ENCODE measurements at places on chromosomes 11 and 22.

DNA sequence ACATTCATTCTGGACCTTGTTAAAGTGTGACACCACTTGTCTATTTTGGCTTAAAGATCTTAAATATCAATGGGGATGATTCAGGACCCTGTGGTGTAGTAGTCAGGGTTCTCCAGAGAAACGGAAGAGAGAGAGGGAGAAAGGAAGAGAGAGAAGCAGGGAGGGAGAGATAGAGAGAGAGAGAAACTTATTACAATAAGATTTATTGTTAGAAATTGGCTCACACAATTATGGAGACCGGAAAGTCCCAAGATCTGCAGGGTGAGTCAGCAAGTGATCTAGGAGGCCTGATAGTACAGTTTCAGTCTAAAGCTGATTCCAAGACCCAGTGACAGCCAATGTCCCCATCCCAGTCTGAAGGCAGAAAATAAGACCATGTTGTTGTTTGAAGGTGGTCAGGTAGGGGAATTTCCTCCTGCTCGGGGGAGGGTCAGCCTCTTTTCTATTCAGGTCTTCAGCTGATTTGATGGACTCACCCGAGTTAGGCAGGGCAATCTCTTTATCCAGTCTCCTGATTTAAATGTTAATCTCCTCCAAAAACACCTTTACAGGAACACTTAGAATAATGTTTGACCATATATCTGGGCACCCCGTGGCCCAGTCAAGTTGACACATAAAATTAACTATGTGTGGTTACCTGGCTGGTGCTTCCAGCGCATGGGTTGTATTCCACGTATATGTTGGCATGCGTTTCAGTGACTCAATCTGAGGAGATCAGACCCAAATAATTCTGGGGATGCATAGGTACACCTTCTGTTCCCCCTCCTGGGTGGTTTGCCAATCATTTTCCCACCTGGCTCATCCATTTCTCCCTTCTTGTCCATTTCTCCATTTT, 1350.5 kb downstream of the TBC1D22A start:
- DNase-seq, result no peak

GRCh38 chr11:85685820-85686459, at the start of gene CCDC89:
Gene CCDC89, minus strand, starts transcription at chr11:85686195. Its CDS starts 65 bp downstream, at chr11:85686130.
- no peak for DNase-seq

DNA sequence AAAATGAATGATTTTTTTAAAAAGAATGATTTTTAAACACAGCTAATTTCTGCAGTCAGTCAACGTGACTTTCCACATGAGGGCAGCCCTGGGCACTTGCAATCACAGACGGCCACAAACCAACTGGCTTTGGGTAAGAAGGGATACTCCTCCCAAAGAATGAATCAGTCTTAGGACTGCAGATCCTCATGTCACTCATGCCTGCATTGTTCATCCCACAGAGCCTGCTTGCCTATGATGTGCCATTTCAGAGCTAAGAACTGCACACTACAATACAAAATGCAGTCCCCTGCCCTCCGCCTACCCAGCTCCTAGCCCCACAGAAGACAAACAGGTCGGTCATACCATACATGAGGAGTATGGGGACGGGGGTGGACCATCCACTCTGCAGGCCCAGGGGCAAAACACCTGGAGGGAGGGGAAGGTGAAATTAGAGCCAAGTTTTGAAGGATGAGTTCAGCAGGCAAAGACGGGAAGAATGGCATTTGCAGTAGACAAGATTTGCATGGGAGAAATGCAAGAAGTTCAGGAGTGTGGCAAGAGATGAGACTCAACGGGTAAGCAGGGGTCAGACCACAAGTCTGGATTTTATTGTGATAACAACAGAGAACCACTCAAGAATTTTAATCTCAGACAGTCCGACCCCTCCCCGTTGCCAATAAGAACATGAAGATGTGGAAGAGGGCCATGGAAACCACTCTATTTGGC, 24.7 kb downstream of the PACSIN2 start:
- DNase-seq, result no peak

DNA sequence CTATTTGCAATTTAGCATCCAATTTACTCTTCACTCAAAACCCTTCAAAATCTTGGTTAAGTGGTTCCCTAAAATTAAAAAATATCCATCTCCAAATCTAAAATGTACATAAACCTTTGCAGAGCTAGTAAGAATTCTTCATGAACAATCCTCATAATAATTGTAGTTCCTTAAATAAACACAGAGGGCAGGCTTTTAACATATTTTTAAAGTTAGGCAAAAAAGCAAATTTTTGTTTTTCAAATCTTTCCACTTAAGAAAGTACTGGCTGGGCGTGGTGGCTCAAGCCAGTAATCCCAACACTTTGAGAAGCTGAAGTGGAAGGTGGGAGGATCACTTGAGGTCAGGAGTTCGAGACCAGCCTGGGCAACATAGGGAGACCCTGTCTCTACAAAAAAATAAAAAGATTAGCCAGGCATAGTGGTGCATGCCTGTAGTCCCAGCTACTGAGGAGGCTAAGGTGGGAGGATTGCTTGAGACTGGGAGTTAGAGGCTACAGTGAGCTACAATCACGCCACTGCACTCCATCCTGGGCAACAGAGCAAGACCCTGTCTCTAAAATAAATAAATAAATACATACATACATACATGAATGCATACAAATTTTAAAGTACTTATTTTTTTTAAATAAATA, 25.1 kb upstream of the PLAAT3 start:
- no peak for DNase-seq

DNA sequence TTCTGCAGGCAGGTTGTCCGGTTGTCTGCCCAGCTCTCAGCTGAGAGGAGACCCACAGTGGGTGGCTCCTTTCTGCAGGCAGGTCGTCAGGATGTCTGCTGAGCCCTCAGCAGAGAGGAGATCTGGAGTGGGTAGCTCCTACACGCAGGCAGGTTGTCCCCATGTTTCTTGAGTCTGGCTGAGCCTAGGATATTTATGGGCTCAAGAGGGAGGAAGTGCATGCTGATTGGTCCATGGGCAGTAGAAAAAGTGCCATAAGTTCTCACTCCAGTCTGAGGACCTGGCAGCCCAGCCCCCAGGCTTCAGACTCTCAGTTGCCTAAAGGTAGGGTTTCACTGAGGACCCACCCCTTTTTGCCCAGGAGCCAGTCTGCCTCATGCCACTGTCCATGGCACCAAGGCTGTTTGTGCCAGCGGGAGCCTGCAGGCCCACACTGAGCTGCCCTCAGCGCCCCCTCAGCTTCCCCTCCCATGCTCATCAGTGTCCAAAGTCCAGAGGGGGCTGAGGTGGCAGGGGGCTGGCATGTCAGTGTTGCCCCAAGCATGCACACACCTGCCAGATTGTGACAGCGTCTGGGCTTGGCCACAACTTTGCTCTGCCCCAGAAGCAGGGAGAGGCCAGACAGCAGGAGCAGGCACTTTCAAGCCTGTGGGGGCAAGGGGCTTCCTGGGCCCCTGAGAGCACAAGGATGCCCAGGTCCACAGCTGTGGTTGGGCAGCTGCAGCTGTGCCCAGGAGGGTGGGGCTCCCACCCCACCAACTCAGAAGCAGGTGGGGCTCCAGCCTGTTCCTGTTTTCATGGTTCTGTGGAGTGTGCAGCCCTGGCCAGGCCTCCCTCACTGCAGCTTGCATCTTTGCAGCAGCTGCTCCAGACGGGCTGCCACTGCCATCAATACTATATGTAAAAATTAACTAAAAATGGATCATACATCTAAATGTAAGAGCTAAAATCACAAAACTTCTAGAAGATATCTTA, 3.8 kb upstream of the RNF141 start:
- no peak for DNase-seq

GRCh38 chr22:25942856-25943411, 200.9 kb downstream of the MYO18B start:
- no peak for DNase-seq

DNA sequence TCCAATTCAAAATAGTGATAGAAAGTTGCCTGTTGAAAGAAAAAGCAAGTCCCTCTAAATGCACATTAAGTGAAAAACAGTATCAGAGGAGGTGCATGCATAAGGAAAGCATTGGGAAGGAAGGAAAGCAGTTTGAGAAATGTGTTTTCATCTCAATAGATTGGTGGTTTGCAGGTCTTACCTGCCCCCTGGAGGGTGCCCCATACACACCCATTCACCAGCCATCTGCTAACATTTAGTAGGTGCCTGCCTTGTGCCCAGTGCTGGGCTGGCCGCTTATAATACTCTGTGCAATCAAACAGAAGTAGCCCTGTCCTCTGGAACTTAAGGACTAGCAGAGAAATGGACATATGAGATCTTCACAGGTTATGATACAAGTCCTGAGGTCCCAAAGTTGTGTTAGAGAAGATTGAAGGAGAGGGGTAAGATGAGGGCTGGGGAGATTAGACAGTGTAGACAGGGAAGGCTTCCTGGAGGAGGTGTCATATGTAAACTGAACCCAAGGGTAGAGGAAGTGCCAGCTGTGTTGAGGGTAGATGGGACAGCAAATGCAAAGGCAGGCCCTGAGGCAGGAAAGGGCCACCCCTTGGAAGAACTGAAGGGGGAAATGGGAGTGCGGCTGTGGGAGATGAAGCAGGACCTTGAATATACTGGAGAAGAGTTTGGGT, 184.2 kb downstream of the MN1 start:
- no peak for DNase-seq

GRCh38 chr11:120579611-120580031, 68.1 kb downstream of the GRIK4 start:
- DNase-seq, result no peak

- no peak for DNase-seq
Observed at GRCh38 chr11:88105951-88106350, 69.3 kb downstream of the RAB38 start.

GRCh38 chr11:65651589-65652510, 10.9 kb downstream of the RELA start:
- no peak for DNase-seq

- no peak for DNase-seq
Observed at GRCh38 chr11:112355726-112356125, 95.1 kb upstream of the PLET1 start.

- no peak for DNase-seq
Observed at GRCh38 chr11:8886322-8886721, 24.7 kb upstream of the AKIP1 start.

DNA sequence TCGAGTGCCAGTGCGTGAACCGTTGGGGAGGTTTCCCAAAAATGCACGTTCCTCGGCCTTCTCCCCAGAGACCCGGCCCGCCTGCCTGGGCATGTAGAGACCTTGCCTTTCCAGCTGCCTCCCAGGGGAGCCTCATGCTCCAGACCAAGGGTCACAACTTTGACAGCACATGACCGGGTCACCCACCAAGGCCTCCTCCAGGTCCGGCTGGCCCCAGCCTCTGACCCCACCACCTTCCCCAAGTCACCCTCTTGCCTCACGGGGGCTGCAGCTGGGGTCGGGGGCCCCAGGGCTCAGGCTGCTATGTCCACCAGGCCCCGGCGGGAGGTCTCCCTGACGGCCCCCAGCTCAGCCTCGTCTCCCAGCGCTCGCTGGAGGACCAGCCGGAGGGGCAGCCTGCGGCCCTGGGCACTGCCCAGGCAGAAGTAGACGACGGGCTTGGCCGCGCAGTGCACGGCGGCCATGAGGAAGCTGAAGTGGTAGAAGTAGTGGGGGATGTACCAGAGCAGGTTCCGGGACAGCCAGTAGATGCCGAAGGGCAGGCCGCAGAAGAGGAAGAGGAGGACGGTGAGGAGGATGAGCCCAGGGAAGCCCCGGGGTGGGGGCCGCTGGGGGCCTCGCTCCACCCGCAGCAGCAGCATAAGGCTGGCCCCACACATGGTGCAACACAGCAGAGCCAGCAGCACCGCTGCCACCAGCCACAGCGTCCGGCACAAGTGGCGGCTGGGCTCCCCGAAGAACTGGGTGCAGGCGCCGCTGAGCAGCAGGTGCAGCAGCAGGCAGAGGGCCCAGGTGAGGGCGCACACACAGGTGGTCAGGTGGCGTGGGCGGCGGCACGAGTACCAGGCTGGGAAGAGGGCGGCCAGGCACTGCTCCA, 4.4 kb downstream of the MRGPRE start:
- no peak for DNase-seq

DNA sequence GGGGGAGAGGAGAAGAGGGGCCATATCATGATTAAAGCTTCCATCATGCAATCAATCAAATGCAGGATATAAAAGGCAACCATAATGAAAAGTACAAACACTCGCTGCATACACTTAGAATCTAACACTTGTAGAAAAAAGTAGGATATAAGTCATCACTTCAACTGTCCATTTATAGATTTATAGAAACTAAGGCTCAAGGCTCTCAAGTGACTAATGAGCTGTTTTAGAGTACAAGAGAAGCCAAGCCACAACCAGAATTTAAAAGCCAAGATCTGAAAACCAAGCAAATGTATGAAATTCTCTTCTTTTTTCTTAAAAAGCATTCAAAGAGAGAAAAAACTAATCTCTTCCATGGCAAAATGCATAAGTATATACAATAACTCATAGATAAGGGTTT, 160.2 kb upstream of the BLID start:
- no peak for DNase-seq

GRCh38 chr22:38873469-38874411, 1.7 kb upstream of the CBX6 start:
- DNase-seq, result peak; percentile 73

GRCh38 chr22:32932176-32932575, 126.0 kb downstream of the SYN3 start:
- DNase-seq, result no peak

DNA sequence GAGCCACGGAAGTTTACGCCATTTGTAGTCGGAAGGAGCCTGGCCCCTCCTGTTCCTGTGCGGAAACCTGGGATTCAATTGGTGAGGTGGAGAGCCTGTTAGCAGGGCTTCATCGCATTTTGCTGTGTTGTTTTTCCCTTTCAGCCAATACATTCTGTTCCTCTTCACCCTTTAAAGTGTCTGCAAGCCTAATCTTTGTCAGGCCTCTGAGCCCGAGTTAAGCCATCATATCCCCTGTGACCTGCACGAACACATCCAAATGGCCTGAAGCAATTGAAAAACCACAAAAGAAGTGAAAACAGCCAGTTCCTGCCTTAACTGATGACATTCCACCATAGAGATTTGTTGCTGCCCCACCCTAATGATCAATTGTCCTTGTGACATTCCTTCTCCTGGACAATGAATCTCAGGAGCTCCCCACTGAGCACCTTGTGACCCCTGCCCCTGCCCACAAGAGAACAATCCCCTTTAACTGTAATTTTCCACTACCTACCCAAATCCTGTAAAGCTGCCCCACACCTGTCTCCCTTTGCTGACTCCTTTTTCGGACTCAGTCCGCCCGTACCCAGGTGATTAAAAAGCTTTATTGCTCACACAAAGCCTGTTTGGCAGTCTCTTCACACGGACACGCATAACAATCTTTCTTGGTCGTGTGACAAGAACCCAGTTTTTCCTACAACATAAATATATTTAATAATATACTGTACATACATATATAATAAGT, 37.1 kb upstream of the MMP12 start:
- DNase-seq, result no peak

GRCh38 chr11:34034053-34034452, 17.5 kb upstream of the CAPRIN1 start:
- DNase-seq, result no peak

GRCh38 chr11:69337211-69337721, 43.3 kb downstream of the MYEOV start:
- DNase-seq, result peak; percentile 60

GRCh38 chr11:70142221-70142875, 60.7 kb upstream of the FADD start:
- no peak for DNase-seq

Measured in stimulated activated CD4-positive, alpha-beta T cell treated with anti-CD3 and anti-CD28 coated beads, Interleukin-4, amount 100 ng/mL, for 1 hour (primary cell).